ENCODE measurements at places on chromosomes 13 and 19. TPM values are rescaled to one million over a fixed set of nuclear protein-coding genes. Genes with fewer than 3 reads are reported as not detected.

The CALR3 gene
- not detected for total RNA-seq

The CCDC8 gene
- not detected for total RNA-seq

The LILRB4 gene
- not detected for total RNA-seq

The VSTM2B gene
- total RNA-seq, result not detected

The TRPM4 gene
- total RNA-seq, result 1.5 TPM

The CEBPA gene
- 0.11 TPM for total RNA-seq

The IL11 gene
- total RNA-seq, result 0.18 TPM

The KIR3DL2 gene
- total RNA-seq, result 1.3 TPM

The ZNF600 gene
- 14.3 TPM for total RNA-seq

DNA sequence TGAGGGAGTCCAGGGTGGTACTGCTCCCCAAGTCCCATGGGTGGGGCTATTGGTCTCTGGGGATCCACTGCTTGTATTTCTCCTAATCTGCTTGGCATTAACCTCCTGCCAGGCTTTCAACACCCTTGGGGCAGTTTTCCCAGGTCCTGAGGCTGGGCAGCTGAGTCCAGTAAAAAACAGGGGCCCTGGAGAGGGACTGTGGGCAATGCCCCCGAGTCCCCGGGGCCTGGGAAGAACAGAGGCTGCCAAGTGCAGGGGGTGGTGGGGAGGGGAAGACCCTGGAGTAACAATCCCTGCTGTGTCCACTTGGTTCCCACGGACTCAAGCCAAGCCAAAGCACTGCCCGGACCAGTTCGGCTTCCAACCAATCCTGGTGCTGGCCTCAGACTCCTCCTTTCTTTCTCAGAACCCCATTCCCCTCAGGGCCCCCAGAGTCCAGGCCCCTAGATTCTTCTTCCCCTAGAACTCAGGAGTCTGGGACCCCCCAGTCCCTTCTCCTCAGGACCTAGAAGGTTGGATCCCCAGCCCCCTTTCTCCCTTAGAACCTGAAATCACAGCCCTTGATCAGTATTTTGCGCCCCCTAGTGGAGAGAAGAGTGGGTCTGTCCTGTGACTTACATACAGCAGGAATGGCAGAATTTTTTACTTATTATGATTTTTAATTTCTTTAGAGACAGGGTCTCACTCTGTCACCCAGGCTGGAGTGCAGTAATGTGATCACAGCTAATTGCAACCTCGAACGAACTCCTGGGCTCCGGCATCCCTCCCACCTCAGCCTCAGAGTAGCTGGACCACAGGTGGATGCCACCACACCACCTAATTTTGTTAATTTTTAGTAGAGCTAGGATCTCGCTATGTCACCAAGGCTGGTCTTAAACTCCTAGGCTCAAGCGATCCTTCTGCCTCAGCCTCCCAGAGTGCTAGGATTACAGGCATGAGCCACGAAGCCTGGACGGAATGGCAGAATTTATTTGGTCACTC is 3.7 kb upstream of the CLPTM1 start:
- peak; percentile 73 for DNase-seq
- peaks cover 3% of the 10 kb centered on the region for H3K36me3 ChIP-seq
- H3K4me3 ChIP-seq, result no peak overlapping the region
- H3K4me1 ChIP-seq, result peaks cover 16% of the 10 kb centered on the region
- H3K27me3 ChIP-seq, result no peaks in the 10 kb centered on the region
- no peak overlapping the region for H3K27ac ChIP-seq

GRCh38 chr13:30253830-30254229 is 53.5 kb downstream of the KATNAL1 start:
- H3K27me3 ChIP-seq, result no peaks in the 10 kb centered on the region
- peak overlapping the region; percentile 14 for H3K27ac ChIP-seq
- peaks cover 22% of the 10 kb centered on the region for H3K4me1 ChIP-seq
- DNase-seq, result no peak

GRCh38 chr13:111980146-111980929 is 86.6 kb upstream of the SOX1 start:
- H3K27ac ChIP-seq, result no peak overlapping the region
- no peaks in the 10 kb centered on the region for H3K36me3 ChIP-seq
- no peaks in the 10 kb centered on the region for H3K4me1 ChIP-seq
- peaks cover 16% of the 10 kb centered on the region for H3K27me3 ChIP-seq
- no peak overlapping the region for H3K4me3 ChIP-seq
- no peak for DNase-seq

- no peak overlapping the region for H3K4me3 ChIP-seq
- H3K4me1 ChIP-seq, result no peaks in the 10 kb centered on the region
- DNase-seq, result no peak
- no peaks in the 10 kb centered on the region for H3K36me3 ChIP-seq
These were observed 522.5 kb downstream of the DIAPH3 start for GRCh38 chr13:59641261-59641660.

DNA sequence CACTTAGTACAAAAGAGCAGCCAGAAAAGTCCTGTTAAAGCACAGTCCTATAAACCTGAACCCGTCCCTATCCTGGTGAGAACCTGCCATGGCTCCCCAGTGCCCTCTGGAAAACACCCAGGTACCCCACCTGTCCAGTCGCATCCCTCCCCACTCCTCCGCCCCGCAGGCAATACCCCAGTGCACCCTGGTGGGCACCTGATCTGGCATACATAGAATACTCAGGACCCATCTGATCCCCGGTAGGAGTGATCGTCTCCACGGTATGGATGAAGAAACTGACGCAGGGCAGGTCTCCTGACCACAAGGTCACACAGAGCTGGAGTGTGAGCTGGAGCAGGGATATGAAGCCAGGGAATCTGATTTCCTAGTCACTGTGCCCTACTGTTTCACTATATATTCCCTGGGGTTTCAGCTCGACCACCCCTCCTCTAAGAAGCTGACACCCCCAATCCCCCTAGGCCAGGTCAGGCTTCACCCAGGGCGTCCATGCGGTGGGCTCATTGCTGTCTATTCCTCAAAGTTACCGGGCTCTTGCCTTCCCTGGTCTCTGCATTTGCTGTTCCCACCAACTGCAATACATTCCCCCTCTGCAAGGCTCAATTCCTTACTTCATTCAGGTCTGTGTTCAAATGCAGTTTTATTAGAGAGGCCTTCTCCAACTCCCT is 12.6 kb downstream of the FBXO46 start:
- no peak for DNase-seq
- H3K36me3 ChIP-seq, result peaks cover 31% of the 10 kb centered on the region
- peaks cover 44% of the 10 kb centered on the region for H3K4me1 ChIP-seq
- peak overlapping the region; percentile 93 for H3K4me3 ChIP-seq

GRCh38 chr13:105441051-105441750 is 1094.3 kb downstream of the EFNB2 start:
- no peak overlapping the region for H3K4me3 ChIP-seq
- no peak for DNase-seq
- peaks cover 5% of the 10 kb centered on the region for H3K4me1 ChIP-seq
- H3K27ac ChIP-seq, result no peak overlapping the region
- no peaks in the 10 kb centered on the region for H3K36me3 ChIP-seq

DNA sequence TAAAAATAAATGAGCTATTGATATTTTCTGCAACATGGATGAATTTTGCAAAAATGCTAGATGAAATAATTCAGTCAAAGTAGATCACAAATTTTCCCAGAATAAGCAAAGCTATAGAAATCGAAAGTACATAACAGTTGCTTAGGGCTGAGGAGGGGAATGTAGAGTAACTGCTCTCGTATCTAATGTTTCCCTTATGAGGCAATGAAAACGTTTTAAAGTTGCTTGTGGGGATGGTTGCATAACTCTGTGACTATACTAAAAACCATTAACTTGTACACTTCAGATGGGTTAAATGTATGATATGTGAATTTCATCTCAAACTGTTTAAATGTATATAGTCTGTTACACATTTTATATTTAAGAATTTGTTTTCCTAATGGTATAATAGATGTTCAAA is 231.7 kb downstream of the GGACT start:
- no peaks in the 10 kb centered on the region for H3K27me3 ChIP-seq
- H3K27ac ChIP-seq, result no peak overlapping the region
- H3K4me3 ChIP-seq, result no peak overlapping the region
- H3K36me3 ChIP-seq, result no peaks in the 10 kb centered on the region

DNA sequence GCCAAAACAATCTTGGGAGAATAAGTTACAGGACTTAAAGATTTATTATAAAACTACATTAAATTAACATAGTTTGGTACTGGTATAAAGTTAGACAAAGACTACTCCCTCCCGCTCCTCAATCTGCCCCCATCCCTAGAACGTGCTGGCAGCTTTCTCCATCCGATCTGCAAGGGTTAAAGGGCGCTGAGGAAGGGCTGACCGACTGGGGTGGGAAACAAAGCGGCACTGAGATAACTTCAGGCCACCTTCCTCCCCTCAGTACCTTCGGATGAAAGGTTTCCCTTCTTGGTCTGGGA is 790 bp upstream of the SUGT1 start:
- H3K27ac ChIP-seq, result no peak overlapping the region
- no peak overlapping the region for H3K4me3 ChIP-seq
- peaks cover 14% of the 10 kb centered on the region for H3K4me1 ChIP-seq
- no peak for DNase-seq
- peaks cover 26% of the 10 kb centered on the region for H3K36me3 ChIP-seq

GRCh38 chr19:29477831-29478577 is 47.8 kb upstream of the VSTM2B start:
- peaks cover 3% of the 10 kb centered on the region for H3K36me3 ChIP-seq
- H3K4me3 ChIP-seq, result no peak overlapping the region
- no peak for DNase-seq
- H3K27me3 ChIP-seq, result peaks cover 22% of the 10 kb centered on the region
- H3K4me1 ChIP-seq, result no peaks in the 10 kb centered on the region

DNA sequence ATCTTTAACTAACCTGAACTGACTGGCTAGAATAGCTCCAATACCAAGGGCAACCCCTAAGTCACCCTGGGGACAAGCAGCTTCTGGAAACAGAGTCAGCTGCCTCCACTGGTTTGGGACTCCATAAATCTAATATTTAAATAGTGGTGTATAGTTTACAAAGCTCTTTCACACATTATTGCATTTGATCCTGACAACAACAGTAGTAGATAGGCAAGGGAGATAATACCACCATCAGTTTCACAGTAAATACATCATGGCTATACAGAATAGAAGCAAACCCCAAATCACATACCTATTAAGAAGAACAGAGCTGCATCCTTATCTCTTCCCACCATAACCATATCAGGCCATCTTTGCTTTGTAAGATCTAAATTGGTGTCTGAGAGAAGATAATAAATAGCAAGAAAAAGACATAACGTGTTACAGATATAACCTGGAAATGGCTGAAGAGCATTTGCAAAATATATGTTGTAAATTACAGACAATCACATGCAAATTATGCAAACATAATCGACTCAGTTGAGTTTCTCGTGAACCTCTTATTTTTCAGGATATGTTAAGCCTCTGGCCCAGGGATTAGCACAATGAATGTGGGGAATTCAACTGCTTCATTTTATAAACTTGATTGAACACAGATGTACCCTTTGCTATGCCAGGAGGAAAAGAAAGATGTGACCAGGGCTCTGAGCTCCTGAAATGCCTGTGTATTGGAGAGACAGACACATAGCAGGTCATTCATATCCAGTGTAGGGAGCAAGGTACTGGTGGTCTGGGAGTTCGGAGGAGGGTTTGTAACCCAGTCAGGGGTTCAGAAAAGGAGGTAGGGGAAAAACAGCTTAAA is 142.5 kb downstream of the SLC7A1 start:
- peaks cover 17% of the 10 kb centered on the region for H3K27me3 ChIP-seq
- H3K36me3 ChIP-seq, result no peaks in the 10 kb centered on the region
- no peak overlapping the region for H3K27ac ChIP-seq
- H3K4me3 ChIP-seq, result no peak overlapping the region

- DNase-seq, result no peak
- H3K4me1 ChIP-seq, result peaks cover 11% of the 10 kb centered on the region
- no peaks in the 10 kb centered on the region for H3K27me3 ChIP-seq
- H3K4me3 ChIP-seq, result no peak overlapping the region
- H3K36me3 ChIP-seq, result no peaks in the 10 kb centered on the region
These were observed 7.0 kb downstream of the CAB39L start for GRCh38 chr13:49436890-49437289.

- no peak overlapping the region for H3K27ac ChIP-seq
- H3K4me1 ChIP-seq, result peaks cover 29% of the 10 kb centered on the region
- no peaks in the 10 kb centered on the region for H3K27me3 ChIP-seq
- no peaks in the 10 kb centered on the region for H3K36me3 ChIP-seq
- no peak for DNase-seq
These were observed 38.7 kb downstream of the ATP11A start for GRCh38 chr13:112728375-112729126.

- H3K4me3 ChIP-seq, result no peak overlapping the region
- no peak overlapping the region for H3K27ac ChIP-seq
- H3K4me1 ChIP-seq, result no peaks in the 10 kb centered on the region
- no peak for DNase-seq
- H3K36me3 ChIP-seq, result no peaks in the 10 kb centered on the region
These were observed 1299.2 kb upstream of the ATXN8OS start for GRCh38 chr13:68808456-68808855.

DNA sequence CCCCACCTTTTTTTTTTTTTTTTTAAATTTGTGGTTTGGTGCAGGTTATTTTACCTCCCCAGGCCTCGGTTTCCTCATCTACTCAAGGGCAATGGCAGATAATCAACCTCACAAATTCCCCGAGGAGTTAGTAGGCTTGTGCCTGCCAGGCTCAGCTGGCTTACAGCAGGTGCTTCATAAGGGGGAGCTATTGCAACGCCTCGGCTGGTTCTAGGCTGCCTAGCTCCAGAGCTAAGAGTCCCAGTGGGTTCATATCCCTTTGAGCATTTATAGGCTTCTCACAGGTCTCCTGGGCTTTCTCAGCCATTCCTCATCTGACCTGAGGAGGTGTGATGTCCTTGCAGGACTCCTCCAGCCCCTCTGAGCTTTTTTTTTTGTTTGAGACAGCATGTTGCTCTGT is 10.6 kb downstream of the BCKDHA start:
- DNase-seq, result no peak
- peaks cover 1% of the 10 kb centered on the region for H3K36me3 ChIP-seq
- H3K4me1 ChIP-seq, result peaks cover 12% of the 10 kb centered on the region
- H3K27me3 ChIP-seq, result no peaks in the 10 kb centered on the region
- H3K4me3 ChIP-seq, result no peak overlapping the region

- peaks cover 5% of the 10 kb centered on the region for H3K36me3 ChIP-seq
- no peak overlapping the region for H3K4me3 ChIP-seq
- no peak for DNase-seq
- no peak overlapping the region for H3K27ac ChIP-seq
These were observed 16.1 kb downstream of the LSM14A start for GRCh38 chr19:34188408-34188807.

GRCh38 chr13:79190932-79191331 is 215.1 kb downstream of the RBM26 start:
- H3K36me3 ChIP-seq, result no peaks in the 10 kb centered on the region
- H3K27ac ChIP-seq, result no peak overlapping the region
- H3K4me3 ChIP-seq, result no peak overlapping the region

GRCh38 chr13:23851106-23851505 is 38.1 kb downstream of the MIPEP start:
- H3K4me3 ChIP-seq, result no peak overlapping the region
- peaks cover 4% of the 10 kb centered on the region for H3K36me3 ChIP-seq
- H3K27me3 ChIP-seq, result no peaks in the 10 kb centered on the region
- no peak overlapping the region for H3K27ac ChIP-seq
